ENCODE measurements at places on chromosomes 6 and 20. TPM values are rescaled to one million over a fixed set of nuclear protein-coding genes. Genes with fewer than 3 reads are reported as not detected.

DNA sequence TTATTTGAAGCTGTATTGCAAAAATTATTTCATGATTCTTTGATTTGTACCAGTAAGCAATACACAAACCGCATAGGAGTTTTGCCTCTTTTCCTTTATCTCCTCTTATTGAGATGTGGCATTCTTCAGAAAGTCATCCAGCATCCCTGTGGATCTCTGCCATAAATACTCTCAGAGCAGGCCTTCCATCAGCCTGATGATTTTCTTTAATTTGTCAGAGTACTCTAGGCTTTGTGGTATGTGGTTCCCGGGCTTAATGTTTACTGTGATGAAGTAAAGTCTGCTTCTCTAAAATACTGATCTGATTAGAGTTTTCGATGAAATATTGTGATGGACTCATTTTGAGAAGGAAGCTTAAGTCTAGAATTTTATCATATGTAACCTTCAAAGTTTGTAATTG is 31.1 kb upstream of the SLC35D3 start:
- DNase-seq = no peak

- no peak for DNase-seq
These were observed 372.3 kb downstream of the EPHA7 start for GRCh38 chr6:93047033-93047432.

GRCh38 chr6:149342525-149342924 is 25.0 kb downstream of the TAB2 start:
- DNase-seq = peak; percentile 22

DNA sequence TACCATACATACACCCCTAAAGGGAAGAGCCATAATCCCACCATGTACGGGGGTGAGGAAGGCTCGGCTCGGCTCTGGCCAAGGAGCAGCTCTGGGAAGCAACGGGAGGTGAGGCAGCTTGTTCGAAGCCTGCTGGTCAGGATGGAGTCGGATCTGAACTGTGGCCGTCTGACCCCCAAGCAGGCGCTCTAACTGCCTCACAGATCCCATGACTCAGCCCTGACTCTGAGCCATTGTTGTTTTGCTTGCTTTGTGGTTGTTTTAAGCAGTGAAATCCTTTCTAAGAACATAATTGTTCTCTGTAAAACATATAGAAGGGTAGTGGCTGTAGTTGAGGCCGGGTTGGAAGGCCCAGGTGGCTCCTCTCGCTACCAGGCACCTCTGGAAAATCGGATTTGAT is 10.9 kb downstream of the C6orf132 start:
- DNase-seq = no peak

- no peak for DNase-seq
These were observed 84.6 kb upstream of the BTN3A2 start for GRCh38 chr6:26280407-26280806.

DNA sequence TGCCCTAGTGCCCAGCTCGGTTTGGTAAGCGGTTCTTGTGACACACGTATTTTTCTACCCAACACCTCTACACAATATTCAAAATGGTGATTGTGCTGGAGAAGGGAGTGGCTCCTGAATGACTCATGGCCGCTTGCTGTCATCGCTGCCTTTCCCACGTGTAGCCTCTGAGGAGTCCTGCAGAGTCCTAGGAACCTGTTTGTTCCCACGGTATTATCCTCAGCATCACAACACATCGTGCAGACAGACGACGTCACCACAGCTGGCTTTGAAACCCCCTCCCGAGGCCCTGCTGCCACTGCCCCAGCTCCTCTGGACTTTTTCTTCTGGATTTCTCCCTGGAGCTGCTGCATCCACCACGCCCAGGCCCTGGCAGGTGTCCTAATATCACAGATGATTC is 353.5 kb downstream of the SMOC2 start:
- no peak for DNase-seq

Gene C6orf141
- total RNA-seq = 11.7 TPM

- DNase-seq = no peak
These were observed 60.2 kb downstream of the TMEM242 start for GRCh38 chr6:157263146-157263545.

DNA sequence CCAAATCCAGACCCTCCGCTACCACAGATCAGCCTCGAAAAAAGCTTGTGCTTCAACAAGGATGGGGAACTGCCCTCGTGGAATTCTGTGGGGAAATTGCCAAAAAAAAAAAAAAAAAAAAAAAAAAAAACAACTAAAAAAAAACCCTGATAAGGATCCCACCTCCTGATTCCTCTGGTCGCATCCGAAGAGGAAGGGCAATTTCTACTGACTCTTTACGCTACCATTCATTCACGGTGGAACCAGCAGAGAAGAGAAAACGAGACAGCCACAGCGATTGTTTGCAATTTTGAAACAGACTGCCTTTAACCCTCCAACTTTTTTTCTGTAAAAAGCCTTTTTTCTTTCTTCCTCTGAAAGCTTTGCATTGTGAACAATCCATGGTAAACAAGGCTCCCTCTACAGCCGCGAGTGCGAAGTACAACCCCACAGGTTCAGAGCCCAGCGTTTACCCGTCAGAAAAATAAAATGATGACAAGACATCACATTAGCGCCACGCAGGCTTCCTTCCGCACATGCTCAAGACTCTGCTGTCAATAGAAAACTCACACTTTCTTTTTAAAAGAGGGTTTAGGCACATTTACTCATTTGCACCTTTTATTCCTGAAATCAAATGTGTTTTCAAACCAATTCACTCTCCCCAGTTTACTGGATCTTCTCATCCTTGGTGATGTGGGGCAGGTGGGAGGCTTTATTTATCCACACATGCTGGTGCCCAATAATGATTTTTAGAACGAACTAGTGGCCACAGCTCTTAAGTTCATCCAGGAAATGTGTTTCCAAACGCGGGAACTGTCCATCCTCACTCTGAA is 100.0 kb downstream of the NOL4L start:
- peak; percentile 86 for DNase-seq
